Stimulated activated naive CD4-positive, alpha-beta T cell (primary cell): ENCODE measurements at places on chromosomes 13 and 19.

- DNase-seq: no peak
These were observed 602.2 kb downstream of the UQCRFS1 start for GRCh38 chr19:28610731-28611130.

GRCh38 chr13:20475927-20476691 lies 49.5 kb downstream of the CRYL1 start:
- peak; percentile 64 for DNase-seq

GRCh38 chr13:53622456-53622855 lies 593.8 kb downstream of the OLFM4 start:
- no peak for DNase-seq

GRCh38 chr19:43101950-43102349 lies 19.4 kb upstream of the PSG2 start:
- no peak for DNase-seq

DNA sequence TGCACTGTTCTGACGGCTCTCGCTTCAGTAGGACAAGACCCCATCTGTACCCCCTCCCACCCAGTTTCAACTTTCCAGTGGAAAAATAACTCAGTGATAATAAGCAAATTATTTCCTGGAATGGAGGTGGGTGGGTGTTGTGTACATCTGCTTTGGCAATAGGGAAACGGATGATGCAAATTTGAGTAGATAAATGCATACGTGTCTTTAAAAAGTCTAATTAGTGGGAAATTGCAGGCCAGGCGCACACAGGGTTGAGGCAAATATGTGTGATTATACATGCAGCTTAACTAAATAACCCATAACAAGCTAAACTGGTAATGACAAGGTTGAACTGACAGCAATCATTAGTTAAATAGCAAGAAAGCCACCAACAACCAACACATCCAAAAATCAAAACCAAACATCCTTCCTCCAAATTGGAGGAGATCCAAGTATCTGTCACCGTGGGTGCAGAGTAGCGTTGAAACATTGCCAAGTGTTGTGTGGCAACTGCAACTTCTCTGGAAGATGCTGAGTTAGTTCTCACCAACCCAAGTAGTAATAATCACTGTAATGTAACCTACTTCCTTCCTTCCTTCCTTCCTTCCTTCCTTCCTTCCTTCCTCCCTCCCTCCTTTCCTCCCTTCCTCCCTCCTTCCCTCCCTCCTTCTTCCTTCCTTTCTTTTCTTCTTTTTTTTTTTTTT lies 54.6 kb downstream of the TRPM4 start:
- no peak for DNase-seq

DNA sequence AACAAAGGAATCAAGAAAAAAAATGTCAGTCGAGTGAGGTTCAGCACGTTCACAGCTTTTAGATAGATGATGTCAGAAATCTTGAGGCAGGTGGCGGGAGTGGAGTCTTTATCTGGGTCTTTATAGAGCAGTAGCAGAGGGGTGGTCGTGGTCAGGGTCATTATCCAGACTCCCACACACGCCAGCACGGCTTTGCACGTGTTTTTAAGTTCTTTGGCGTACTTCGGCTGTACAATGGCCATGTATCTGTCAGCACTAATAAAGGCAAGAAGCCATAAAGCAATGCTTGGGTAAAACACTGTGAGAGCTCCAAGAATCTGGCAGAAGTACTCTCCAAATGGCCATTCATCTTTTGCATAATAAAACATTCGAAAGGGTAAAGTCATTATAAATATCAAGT lies 2.9 kb downstream of the GPR18 start:
- no peak for DNase-seq

DNA sequence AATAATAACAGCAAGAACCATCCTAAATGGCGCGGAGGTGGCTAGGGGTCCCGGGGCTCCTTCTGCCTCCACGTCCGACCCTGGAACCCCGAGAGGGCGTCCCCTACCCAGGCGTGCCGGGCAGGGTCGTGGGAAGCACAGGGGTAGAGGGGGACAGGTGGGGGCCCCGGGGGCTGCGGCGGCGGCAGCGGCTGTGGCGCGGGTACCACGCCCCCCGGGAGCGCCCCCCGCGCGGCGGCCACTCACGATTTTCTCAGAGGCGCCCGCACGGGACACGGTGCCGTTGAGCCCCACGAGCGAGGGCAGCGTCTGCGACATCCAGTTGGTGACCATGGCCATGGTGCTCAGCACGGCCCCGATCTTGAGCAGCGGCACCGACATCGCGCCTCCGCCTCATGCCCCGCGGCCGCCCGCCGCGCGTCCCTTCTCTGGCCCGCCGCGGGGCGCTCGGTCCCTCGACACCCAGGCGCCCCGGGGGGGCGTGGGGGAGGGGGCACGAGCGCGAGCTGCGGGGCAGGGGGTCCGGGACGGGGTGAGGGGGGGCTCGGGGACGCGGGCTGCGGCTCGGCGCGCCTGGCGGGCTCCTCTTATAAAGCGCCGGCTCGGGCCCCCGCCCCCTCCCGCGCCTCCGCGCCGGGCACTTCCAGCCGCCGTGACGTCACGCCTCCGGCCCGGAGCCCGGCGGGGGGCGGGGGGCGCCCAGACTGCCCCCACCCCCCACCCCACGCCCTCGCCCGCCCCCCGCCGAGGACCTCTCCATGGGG lies 22.9 kb downstream of the OLFM2 start:
- no peak for DNase-seq

DNA sequence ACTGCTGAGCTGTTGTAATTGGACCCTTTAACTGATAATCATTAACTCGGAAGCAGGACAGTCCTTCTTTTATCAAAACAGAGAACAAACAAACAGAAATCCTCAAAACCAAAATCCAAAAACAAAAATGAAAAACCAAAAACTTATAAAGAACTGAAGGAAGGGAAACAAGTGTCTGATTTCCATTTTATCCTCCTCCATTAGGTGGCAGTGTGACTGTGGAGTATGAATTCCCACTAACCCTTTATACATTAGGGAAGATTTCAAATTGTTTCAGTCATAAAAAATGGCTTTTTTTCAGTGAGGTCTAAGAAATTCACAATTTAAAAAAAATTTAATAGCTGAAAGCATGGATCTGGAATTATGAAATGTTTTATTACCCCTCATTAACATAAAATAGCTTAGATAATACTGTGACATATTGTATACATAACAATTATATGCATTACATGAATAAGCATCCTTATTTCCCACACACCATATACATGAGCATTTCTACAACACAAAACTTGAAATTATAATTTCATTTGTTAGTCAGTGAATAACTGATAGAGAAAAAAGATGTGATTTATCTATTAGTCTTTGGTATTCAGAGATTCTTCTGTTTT lies 1074.3 kb upstream of the PCDH9 start:
- DNase-seq: no peak

- no peak for DNase-seq
These were observed 47.0 kb downstream of the FOXO1 start for GRCh38 chr13:40619479-40619814.

DNA sequence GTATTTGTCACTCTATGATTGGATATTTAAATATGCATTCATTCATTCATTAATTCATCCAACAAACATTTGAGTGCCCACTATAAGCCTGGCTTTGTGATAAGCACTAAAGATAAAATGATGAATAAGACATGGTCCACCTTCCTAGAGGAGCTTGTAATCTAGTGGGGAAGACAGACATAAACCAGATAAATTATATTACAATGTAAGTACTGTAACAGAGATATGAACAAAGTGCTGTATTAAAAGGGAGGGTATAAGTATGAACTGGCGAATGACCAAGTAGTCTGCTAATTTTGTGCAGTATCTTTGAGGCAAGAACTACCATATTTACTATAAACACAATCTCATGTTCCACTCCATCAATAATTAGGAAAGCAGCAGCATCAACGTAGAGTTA lies 88.2 kb downstream of the RBM26 start:
- no peak for DNase-seq

- no peak for DNase-seq
These were observed 12.4 kb downstream of the JAK3 start for GRCh38 chr19:17835182-17836006.

- DNase-seq: no peak
These were observed 195.6 kb upstream of the DACH1 start for GRCh38 chr13:72062566-72062965.

DNA sequence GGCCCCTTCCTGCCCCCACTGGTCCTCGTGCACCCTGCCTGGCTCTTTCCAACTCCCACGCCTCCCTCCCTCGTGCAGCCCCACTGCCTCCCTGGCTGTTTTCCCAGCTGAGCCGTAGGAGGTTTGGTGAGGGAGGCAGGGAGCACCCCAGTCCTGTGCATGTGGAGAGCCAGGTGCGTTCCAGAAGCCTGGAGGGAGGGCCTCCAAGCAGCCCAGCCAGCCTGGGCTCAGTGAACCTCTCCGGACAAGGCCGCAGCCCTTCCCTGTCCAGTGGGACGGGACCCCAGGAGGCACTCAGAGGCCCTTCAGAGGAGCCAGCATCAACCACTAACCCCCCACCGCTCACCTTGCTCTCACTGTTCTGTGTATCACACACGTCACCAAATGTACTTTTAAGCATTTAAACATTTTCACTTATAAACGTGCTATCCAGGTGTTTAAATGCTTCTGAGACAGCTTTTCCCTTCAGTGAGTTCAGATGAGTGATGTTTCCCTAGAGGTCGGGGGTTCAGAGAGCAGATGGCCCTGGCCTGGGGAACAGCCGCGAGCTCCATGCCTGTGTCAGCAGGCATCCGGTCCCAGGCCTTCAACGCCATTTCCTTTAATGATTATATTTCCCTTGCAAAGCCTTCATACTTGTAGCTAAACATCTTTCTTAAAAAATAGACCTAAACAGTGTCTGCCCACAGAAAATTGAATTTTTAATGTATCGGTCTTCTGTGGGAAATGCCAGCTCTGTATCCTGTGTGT lies 122.6 kb downstream of the ATP11A start:
- no peak for DNase-seq

DNA sequence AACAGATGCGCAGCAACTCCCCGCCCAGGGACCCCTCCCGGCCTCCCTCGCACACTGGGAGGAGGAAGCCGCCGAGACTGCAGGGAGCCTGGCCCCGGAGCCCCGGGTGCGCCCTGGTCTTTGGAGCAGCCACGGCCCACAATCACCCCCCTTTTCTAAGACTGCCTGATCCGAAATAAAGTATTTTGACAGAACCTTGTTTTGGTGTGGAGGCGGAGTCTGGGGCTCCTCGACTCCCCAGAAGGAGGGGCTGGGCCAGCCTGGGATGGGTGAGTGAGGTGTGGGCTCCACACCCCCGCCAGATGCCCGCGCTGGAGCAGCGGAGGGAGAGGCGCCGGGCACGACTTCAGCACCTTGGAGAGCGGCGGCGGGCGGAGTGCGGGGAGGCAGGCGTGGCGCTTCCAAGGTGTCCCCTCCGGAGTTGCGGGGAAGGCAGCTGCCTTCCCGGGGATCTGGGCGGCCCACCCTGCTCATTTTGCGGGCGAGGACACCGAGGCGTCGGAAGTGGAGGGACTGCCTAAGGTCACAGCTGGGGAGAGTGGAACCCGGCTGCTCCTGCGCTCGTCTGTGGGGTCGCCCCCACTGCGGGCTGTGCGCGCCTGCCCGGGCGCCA lies 9.4 kb downstream of the SIRT6 start:
- DNase-seq: peak; percentile 78

DNA sequence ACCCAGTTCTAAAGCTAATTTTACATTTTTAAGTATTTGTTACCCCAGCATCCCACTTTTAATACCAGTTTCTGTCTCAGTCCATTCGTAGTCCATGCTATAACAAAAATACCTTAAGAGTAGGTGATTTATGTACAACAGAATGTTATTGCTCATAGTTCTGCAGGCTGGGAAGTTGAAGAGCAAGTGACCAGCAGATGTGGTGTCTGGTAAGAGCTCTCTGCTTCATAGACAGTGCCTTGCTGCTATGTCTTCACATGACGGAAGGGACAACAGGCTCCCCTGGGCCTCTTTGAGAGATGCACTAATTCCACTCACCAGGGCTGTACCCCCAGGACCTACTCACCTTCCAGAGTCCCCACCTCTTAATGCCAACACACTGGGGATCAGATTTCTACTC lies 96.6 kb downstream of the COL4A2 start:
- no peak for DNase-seq

DNA sequence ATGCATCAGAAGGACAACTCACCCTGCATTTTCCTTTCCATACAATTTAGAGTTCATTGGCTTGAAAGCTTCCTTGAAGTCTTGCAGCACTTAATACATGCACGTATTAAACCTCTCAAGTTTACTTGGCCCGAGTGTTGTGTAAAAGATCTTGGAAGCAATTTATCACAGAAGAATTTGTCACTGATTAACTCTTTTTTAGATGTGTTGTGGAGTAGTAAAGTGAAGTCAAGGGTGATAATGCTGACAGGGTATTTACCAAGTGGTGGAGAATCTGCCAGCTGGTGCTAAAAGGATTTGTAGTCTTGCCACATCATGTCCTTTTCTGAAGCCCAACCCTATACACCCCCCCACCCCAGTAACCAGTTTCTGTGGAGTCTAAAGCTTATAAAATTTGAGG lies 421.0 kb upstream of the MIR17HG start:
- no peak for DNase-seq

- DNase-seq: no peak
These were observed 148.3 kb downstream of the PDS5B start for GRCh38 chr13:32734511-32734910.

GRCh38 chr13:73193554-73193953 lies 134.7 kb downstream of the KLF5 start:
- no peak for DNase-seq

- no peak for DNase-seq
These were observed 496.8 kb upstream of the PCDH9 start for GRCh38 chr13:67726979-67727378.

- DNase-seq: no peak
These were observed 22.6 kb downstream of the FAM124A start for GRCh38 chr13:51244637-51245405.

DNA sequence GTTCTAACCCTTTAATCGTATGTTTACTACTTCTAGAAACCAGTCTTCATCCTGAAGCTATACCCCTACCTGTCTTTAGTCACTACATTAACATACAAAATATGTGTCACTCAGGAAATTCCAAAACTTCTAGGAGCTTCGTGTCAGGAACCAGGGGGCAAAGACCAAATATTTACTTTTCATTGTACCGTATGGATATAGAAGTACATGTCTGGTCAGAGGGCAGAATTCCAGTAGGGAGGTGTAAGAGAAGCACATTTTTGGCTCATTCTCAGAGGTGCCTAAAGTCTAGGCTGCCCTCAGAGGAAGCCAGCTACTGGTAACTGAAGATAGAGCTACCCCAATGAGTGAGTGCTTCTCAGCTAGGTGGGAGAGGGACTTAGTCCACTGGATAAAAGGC lies 320.7 kb downstream of the DIAPH3 start:
- no peak for DNase-seq

- no peak for DNase-seq
These were observed 217.0 kb upstream of the OBI1 start for GRCh38 chr13:78875792-78876580.

- no peak for DNase-seq
These were observed 816 bp upstream of the TBXA2R start for GRCh38 chr19:3607303-3608078.
